ENCODE measurements at places on chromosomes 12 and 14. TPM values are rescaled to one million over a fixed set of nuclear protein-coding genes. Genes with fewer than 3 reads are reported as not detected.

DNA sequence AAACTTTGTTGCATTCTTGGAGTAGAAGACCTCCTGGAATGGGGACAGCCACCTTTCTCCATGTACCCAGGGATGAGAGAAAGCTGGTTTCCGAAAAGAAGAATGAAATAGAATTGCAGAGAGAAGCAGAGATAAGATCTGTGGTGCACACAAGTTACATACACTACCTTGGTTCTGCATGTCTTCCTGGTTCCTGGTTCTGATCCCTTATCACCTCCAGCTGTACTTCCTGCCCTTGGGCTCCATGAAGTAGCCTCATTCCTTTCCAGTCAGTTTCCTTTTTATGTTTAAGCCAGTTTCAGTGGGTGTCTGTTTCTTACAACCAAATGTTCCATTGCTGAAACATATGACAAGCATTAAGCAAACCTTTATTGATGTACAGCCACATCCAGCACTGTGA, 69.3 kb downstream of the FBXW8 start:
- no peak for DNase-seq

- DNase-seq, result no peak
Observed at GRCh38 chr12:100868487-100868886, 73.9 kb downstream of the ANO4 start.

- DNase-seq, result no peak
Observed at GRCh38 chr12:2283916-2284315, 231.1 kb downstream of the CACNA1C start.

DNA sequence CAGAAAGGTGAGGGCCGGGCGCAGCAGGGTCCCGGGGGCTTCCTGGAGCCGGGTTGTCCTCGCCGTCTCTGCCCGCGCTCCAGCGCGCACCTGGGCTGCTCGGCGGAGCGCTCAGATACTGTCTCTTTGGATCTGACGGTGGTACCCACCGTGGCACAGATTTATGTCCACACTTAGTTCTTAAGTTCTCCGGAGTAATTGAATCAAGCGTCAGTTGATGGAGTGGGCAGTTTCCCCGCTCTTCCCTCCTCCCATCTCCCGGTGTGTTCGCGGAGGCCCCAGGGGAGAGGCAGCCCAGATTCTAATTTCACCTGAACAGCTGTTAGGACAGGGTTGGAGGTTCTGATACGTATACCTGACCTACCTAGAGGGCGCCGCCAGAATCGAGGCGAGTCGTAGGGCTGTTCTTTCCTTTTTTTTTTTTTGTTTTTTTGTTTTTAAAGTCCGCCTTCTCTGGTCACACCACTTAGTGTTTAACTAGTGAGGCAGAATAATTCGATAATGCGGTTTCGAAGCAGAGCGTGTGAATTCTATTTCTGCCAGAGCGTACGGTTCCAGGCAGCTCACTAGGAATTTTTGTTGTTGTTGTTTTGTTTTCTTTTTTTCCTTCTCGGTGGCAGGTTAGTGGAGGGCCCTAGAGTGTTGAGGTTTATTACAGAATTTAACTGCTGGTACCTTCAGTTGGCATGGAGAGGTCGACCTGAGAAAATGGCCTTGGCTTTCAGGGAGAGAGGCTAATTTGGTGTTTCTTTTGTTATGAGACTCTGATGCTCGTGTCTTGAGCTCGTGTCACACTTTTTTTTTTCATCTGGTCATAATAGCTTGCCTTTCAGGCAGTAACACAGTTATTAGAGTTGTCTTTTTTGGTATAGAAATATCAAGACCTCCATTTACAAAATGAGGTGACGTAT, 22.3 kb upstream of the GNS start:
- no peak for DNase-seq

GRCh38 chr12:70078161-70078560, 165.1 kb upstream of the CNOT2 start:
- DNase-seq, result no peak

- DNase-seq, result no peak
Observed at GRCh38 chr14:106235356-106236159, 709.2 kb downstream of the TMEM121 start.

- no peak for DNase-seq
Observed at GRCh38 chr12:103468837-103469236, 26.9 kb downstream of the C12orf42 start.

- peak; percentile 67 for DNase-seq
Observed at GRCh38 chr12:116319898-116320621, 42.6 kb upstream of the MED13L start.

DNA sequence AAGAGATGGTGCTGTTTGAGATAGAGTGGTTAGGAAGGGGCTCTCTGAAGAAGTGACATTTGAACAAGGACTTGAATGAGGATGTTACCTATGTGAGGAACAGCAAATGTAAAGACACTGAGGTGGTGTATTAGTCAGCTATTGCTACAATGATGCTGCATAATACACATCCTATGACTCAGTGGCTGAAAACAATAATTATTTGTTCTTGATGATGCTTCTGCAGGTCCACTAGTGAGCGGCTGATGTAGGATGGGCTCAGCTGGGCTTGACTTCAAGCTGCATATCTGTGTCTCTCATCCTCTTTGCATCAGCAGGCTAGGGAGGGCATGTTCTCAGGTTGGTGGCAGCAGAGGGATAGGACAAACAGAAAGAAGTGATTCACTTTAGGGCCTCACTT, 21.4 kb upstream of the CLMN start:
- DNase-seq, result no peak

DNA sequence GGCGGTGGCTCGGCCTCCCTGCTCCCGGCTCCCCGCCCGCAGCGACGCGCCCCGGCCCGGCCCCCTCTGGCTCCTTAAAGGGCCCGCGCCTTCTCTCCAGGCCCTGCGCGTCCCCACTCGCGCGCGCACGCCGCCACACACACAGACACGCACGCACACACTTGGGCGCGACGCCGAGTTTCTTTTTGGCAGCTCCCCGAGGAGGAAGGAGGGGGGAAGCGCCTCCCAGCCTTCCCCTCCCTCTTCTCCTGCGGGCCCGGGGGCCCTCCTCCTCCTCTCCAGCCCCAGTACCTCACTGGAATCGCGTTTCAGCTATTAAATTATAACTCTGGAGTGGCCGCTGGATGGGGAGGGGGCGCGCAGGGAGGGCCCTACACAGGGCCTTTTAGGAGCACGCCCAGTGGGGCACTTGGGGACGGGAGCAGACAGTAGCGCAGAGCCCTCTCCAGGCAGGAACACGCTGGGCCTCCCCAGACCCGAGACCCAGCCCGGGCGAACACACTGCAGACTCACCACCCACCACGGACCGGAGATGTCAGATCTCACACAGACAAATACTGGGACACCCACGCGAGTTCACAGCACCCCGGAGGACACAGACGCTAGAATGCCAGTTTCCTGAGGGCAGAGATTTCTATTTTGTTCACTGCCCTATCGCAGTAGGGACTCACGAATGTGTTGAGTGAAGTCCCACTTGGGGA, 411 bp upstream of the NCOR2 start:
- DNase-seq, result peak; percentile 96

DNA sequence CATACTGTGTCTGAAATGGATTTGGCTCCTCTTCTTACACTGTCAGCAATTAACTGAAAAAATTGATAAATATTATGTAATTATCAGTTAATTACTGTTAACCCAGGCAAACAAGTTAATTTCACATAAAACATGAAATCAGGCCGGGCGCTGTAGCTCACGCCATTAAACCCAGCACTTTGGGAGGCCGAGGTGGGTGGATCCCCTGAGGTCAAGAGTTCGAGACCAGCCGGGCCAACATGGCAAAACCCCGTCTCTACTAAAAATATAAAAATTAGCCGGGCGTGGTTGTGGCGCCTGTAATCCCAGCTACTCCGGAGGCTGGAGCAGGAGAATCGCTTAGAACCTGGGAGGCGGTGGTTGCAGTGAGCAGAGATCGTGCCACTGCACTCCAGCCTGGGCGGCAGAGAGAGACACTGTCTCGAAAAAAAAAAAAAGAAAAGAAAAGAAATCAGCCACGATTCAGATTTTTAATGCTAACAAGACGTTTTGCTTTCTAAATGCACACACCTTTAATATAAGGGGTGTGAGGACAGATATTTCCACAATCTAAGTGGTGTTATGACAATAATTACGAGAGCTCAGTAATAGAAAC, 473 bp upstream of the TMEM19 start:
- no peak for DNase-seq

DNA sequence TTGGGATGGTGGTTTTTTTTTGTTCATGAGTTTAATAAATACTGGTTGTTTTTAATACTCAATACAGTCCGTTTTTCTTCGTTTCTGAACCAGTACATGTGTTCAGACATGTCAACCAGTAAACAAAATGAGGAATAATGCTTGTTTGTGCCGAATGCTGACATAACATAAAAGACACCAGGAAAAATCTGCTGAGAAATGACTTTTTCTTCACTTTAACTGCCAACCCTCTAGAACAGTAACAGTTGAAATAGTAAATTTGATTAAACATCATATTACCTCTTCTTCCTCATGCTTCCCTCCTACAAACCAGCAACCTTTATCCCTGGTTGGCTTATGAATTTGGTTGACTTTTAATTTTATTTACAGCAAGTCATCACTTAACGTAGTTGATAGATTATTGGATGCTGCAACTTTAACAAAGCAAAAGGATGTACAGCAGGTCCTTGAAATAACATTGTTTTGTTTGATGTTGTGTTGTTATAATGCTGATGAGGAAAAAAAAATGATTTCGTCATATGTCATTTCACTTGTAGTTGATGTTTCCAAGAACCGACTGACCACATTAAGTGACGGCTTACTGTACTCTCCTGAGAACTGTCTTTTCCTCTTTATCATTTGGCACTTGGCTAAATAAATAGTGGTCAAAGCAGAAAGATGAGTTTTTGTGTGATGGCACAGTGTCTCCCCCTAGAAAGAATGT, 340.5 kb downstream of the TMTC2 start:
- DNase-seq, result no peak

DNA sequence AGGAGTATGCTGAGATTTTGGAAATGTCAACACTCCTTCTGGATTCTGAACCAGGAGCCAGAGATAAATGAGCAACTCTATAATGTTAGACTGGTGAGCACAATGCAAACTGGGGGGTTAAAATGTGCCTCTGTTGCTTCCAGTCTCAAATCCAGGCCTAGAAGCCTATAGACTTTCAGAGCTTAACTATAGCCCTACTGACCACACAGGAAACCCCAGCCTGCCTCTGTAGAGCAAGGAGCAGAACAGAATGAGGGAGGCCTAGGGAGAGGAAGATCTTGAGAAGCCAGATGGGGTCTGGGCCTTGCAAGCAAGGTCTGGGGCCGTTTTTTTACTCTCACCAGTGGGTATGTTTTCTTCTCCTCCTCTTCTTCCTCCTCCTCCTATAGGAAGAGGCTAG, 225.4 kb upstream of the KITLG start:
- no peak for DNase-seq

GRCh38 chr12:132275631-132276030, 53.8 kb downstream of the GALNT9 start:
- DNase-seq, result no peak

- peak; percentile 31 for DNase-seq
Observed at GRCh38 chr12:67630373-67631088, 18.0 kb upstream of the DYRK2 start.

DNA sequence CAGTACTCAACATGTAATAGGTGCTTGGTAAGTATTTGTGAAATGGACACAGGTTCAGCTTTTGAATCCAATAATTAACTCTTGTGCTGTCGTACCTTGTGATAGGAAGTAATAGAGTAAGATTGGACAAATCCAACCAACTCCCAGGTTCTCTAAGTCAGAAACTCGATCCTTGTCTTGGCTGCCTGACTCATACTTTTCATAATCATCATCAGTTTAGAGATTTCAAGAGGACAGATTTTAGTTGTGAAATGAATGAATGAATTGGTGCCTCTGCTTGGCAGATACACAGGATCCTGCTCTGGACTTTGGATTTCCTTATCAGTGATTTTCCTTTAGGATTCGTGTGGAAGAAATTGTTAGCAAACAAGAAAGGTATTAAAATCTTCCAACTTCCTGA, 1145.2 kb downstream of the AACS start:
- no peak for DNase-seq

GRCh38 chr12:93413064-93413463, 28.7 kb downstream of the UBE2N start:
- no peak for DNase-seq

DNA sequence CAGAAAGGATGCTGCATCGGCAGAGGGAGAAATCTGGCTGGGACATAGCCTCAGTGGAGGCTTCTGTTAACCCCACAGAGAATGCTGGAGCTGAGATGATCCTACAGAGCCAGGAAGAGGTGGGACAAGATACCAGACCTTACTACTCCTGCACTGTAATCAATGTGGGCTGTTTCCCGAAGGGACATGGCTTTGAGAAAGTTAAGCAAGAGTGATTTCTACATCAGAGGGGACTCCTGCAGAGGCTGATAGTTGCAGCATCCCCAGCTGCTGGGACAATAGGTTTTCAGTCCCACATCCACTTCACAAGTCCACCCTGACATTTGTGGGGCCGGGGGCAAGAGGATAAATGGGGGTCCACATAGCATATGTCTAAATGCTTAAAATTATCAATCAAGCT, 22.5 kb upstream of the CMKLR1 start:
- DNase-seq, result no peak

- DNase-seq, result no peak
Observed at GRCh38 chr14:39768589-39768988, 336.4 kb upstream of the FBXO33 start.

DNA sequence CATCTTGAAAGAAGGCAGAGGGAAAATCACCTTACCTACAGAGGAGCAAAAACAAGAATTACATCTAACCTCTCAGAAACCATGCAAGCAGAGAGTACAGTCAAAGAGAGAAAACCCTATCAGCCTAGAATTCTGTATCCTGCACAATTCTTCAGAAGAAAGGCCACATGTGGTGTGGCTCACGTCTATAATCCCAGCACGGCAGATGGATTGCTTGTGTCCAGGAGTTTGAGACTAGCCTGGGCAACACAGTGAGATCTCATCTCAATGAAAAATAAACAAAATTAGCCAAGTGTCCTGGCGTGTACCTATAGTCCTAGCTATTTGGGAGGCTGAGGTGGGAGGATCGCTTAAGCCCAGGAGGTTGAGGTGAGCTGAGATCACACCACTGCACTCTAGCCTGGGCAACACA, 48.2 kb downstream of the ATF7 start:
- no peak for DNase-seq

The KERA gene
- not detected for total RNA-seq

The OASL gene
- total RNA-seq, result 1.6 TPM

The SPTB gene
- total RNA-seq, result 58.2 TPM

The FOXG1 gene
- total RNA-seq, result not detected

The LRRC9 gene
- total RNA-seq, result 1.2 TPM

The KRT6A gene
- total RNA-seq, result 1.2 TPM

The INHBC gene
- total RNA-seq, result not detected

All from left cardiac atrium (tissue), 4 donors.